Metanephros (tissue), 2 donors: ENCODE measurements at places on chromosomes 5 and 9. TPM values are rescaled to one million over a fixed set of nuclear protein-coding genes. Genes with fewer than 3 reads are reported as not detected.

The SERINC5 gene
- 71.2 TPM for total RNA-seq

The NRARP gene
- 10.1 TPM for total RNA-seq

The N4BP3 gene
- 8.6 TPM for total RNA-seq

The EQTN gene
- total RNA-seq: 1.4 TPM

The IRGM gene
- total RNA-seq: 0.12 TPM

The ARID3C gene
- 0.12 TPM for total RNA-seq

The HCN1 gene
- total RNA-seq: 0.64 TPM

The GALT gene
- total RNA-seq: 64.3 TPM

The PFN3 gene
- not detected for total RNA-seq

The ANKRD34B gene
- total RNA-seq: 0.18 TPM

The NEUROG1 gene
- total RNA-seq: not detected

The GHR gene
- total RNA-seq: 21.6 TPM

The SUSD3 gene
- 15.6 TPM for total RNA-seq

The NUTM2F gene
- total RNA-seq: not detected

The GCNT4 gene
- 7.8 TPM for total RNA-seq

The ELL2 gene
- total RNA-seq: 18.9 TPM

The HTR4 gene
- 0.35 TPM for total RNA-seq
